ENCODE measurements at places on chromosomes 3 and 15.

DNA sequence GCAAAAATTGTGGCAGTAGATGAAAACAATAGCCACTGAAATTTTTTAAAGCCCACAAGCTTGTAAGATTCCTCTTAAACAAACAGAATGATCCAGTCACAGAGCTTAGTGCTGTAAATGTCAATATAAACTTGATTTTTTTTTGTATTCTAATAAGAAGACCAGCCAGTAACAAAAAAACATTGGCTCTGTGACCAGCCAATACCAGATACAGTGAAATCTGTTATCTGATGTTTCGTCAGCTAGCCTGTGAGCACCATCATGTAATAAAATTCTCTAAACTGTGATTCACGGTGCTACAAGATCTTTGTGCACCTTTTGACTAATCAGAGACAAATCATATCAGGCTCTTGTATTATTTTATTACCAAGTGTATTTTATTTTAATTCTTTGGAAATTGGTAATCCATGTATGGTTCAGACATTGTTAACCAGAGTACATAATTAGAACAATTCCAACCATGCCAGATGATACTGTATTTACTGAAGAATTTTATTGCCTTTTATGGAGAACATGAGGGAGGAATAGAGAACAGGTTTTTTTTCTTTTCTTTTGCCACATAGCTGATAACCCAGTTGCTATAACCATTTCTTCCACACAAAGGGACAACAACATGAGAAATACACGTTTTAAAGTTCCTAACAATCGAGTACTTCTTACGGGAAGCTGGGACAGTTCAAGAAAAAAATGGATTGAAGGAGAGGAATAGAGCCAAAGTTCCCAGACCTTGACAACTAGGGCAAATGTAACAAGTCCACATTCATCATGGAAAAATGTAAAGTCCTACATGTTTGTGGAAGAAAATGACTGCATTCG is 71.9 kb downstream of the FILIP1L start:
- H3K27ac ChIP-seq: peak overlapping the region; percentile 43
- H3K4me1 ChIP-seq: peaks cover 43% of the 10 kb centered on the region
- no peak overlapping the region for H3K4me3 ChIP-seq
- no peaks in the 10 kb centered on the region for H3K36me3 ChIP-seq

DNA sequence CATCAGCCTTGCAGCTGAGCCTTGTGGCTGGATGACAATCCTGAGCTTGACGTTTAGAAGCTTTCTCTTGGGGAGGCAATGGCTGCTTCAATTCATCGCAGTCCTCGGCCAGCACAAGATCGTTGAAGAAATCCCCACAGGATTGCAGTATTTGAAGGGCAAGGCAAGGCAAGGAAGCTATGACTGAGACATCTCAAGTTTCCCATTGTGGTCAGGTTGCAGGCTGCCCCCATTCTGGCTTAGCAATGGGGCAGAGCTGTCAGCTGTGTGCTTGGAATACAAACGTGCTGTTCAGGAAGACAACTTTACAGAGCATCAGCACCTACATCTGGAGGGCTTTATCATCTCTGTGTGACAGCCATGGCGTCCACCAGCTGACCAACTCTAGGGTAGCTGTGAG is 275.9 kb upstream of the TBL1XR1 start:
- H3K4me1 ChIP-seq: peaks cover 6% of the 10 kb centered on the region
- H3K36me3 ChIP-seq: no peaks in the 10 kb centered on the region
- no peak overlapping the region for H3K4me3 ChIP-seq
- H3K27me3 ChIP-seq: no peaks in the 10 kb centered on the region
- DNase-seq: no peak

DNA sequence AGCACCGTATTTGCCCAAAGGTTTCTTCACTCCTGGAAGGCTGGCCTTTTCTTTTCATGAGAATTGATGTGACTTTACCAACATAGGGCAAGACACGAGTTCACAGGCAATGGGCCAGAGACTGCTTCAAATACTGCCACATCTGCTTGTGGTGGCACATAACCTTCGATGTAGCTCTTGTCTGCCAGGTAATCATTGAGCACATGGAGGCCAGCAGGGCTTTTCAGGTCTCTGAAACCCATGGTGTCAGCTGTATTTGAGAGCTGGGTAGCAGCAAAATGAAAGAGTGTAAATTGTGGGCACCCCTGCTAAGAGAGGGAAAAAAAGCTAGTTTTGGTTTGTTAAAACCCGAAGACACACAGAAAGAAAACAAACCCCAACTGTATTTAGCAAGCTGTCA is 200.7 kb downstream of the NAALADL2 start:
- peaks cover 3% of the 10 kb centered on the region for H3K4me1 ChIP-seq
- H3K36me3 ChIP-seq: no peaks in the 10 kb centered on the region
- no peaks in the 10 kb centered on the region for H3K27me3 ChIP-seq
- DNase-seq: no peak
- no peak overlapping the region for H3K27ac ChIP-seq

DNA sequence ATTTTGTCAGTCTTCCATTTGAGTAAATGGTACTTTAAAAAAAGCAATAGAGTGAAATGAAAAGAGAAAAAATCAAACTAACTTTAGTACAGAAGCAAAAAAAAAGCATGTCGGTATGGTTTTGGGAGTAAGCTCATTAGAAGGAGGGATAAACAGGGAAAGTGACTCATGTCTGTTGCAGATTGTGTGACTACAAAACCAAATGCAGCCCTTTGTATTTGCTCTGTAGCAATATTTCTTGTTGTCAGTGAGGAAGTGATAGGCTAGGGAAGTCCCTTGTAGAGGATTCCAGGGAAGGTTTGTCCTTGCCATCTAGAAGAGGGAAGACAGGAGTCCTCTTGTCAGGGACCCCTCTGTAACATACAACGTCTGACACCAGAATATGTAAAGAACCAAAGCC is 150.5 kb upstream of the POU1F1 start:
- H3K27me3 ChIP-seq: no peaks in the 10 kb centered on the region
- no peak overlapping the region for H3K27ac ChIP-seq
- H3K4me1 ChIP-seq: no peaks in the 10 kb centered on the region
- no peaks in the 10 kb centered on the region for H3K36me3 ChIP-seq

GRCh38 chr15:90641581-90642463 is 75.3 kb upstream of the BLM start:
- no peak overlapping the region for H3K27ac ChIP-seq
- no peaks in the 10 kb centered on the region for H3K27me3 ChIP-seq
- DNase-seq: no peak
- H3K4me1 ChIP-seq: no peaks in the 10 kb centered on the region
- peaks cover 24% of the 10 kb centered on the region for H3K36me3 ChIP-seq
- H3K4me3 ChIP-seq: no peak overlapping the region

- no peaks in the 10 kb centered on the region for H3K36me3 ChIP-seq
- H3K27me3 ChIP-seq: peaks cover 4% of the 10 kb centered on the region
- no peak overlapping the region for H3K27ac ChIP-seq
- H3K4me1 ChIP-seq: no peaks in the 10 kb centered on the region
- H3K4me3 ChIP-seq: no peak overlapping the region
Observed at GRCh38 chr3:69690-70089, 126.9 kb upstream of the CHL1 start.

DNA sequence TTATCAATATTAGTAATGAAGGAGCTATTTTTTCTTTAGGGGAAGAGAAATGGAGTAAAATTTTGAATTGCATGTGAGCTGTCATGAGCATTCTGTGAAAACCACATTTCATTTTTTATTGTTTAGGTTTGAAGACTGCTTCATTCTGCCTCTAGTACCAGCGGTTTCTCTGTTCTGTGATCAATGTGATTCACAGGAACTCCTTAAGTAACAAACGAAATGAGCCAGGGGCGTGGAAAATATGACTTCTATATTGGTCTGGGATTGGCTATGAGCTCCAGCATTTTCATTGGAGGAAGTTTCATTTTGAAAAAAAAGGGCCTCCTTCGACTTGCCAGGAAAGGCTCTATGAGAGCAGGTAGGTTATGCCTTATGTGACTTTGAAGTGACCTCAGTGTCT is 13.0 kb downstream of the NIPA2 start:
- H3K36me3 ChIP-seq: peaks cover 5% of the 10 kb centered on the region
- no peak overlapping the region for H3K27ac ChIP-seq
- H3K4me1 ChIP-seq: no peaks in the 10 kb centered on the region
- H3K4me3 ChIP-seq: no peak overlapping the region

- H3K36me3 ChIP-seq: no peaks in the 10 kb centered on the region
- DNase-seq: no peak
- no peak overlapping the region for H3K27ac ChIP-seq
- no peaks in the 10 kb centered on the region for H3K4me1 ChIP-seq
- H3K27me3 ChIP-seq: no peaks in the 10 kb centered on the region
Observed at GRCh38 chr3:73657186-73657585, 32.4 kb upstream of the PDZRN3 start.

DNA sequence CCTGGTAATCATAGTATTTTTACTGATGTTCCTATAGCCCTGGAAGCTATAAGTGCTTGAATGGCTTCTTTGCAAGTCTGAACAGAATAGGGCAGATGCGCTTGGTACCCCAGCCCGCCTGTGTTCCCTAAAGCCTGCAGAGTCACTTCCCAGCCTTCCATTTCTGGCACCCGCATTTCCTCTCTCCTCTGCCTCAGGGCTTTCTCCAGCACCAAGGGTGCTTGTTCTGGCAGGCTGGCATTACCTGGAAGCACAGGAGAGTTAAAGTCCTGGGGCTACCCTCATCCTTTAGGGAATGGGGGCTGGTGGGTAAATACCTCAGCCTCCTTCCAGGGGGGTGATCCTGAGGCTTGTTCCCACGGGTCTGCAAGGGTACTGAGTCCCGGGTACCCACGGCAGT is 7.4 kb upstream of the CHRNA3 start:
- H3K27me3 ChIP-seq: no peaks in the 10 kb centered on the region
- no peak overlapping the region for H3K27ac ChIP-seq
- no peak overlapping the region for H3K4me3 ChIP-seq
- no peak for DNase-seq
- no peaks in the 10 kb centered on the region for H3K4me1 ChIP-seq

DNA sequence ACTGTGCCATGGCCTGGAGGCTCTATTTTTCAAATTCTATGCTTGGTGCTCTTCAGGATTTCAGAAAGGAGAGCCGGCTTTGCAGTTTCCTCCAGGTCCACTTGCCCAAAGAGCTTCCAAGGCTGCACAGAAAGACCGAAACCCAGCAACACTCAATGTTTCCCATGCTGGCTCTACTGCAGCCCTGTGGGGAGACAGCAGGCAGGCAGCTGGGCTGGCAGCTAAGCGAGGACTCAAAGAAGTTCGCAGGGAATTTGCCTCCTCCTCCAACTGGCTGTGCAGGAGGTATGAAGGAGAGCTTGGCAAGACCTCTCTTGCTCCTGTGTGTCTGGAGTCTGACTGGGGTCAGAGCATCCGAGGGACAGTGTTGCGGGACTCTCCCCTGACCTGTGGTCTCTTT is 17.4 kb upstream of the ITGA11 start:
- no peak overlapping the region for H3K27ac ChIP-seq
- H3K36me3 ChIP-seq: no peaks in the 10 kb centered on the region
- no peak overlapping the region for H3K4me3 ChIP-seq
- no peak for DNase-seq
- no peaks in the 10 kb centered on the region for H3K27me3 ChIP-seq

DNA sequence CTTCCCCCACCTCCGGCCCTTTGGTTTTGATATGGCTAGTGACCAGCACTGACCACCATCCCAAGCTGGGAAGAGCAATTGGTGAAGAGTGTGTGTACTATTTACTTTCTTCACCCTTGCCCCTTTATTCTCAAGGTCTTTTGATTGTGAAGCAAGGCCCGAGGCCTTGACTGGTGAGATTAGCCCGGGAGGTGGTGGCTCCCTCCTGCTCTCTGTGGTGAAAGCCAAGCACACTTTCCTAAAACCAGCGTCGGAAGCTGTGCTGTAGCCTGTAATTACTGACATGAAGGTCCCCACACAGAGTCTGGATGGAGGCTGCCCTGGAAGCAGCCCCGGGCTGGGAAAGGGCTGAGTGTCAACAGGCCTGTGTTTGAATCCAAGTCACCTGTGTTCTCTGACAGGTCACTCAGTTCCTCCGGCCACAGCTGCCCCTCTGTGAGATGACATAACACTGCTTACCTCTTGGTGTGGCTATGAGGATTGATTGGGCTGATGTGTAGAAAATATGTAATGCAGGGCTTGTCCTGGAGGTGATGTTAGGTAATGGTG is 60.5 kb upstream of the PRR23C start:
- H3K27ac ChIP-seq: no peak overlapping the region
- peaks cover 15% of the 10 kb centered on the region for H3K4me1 ChIP-seq

DNA sequence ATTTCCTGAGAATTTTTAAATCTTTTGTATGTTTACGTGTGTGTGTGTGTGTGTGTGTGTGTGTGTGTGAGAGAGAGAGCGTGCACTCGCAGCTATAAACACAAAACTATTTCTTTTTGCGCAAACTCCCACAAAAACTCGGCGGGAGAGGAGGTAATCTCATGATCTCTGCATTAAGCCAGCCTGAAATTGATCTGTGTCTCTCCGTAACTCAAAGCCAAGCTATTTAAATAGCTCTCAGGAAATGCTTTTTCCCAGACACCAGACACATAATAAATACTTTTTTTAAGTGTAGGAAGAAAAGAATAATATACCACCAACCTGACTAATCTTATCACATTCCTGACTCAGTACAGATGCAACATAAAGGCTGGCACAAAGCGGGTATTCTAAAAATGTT is 226.8 kb downstream of the MAGI1 start:
- H3K27me3 ChIP-seq: no peaks in the 10 kb centered on the region
- no peak overlapping the region for H3K27ac ChIP-seq
- H3K4me1 ChIP-seq: no peaks in the 10 kb centered on the region
- no peaks in the 10 kb centered on the region for H3K36me3 ChIP-seq
- no peak overlapping the region for H3K4me3 ChIP-seq
- no peak for DNase-seq

DNA sequence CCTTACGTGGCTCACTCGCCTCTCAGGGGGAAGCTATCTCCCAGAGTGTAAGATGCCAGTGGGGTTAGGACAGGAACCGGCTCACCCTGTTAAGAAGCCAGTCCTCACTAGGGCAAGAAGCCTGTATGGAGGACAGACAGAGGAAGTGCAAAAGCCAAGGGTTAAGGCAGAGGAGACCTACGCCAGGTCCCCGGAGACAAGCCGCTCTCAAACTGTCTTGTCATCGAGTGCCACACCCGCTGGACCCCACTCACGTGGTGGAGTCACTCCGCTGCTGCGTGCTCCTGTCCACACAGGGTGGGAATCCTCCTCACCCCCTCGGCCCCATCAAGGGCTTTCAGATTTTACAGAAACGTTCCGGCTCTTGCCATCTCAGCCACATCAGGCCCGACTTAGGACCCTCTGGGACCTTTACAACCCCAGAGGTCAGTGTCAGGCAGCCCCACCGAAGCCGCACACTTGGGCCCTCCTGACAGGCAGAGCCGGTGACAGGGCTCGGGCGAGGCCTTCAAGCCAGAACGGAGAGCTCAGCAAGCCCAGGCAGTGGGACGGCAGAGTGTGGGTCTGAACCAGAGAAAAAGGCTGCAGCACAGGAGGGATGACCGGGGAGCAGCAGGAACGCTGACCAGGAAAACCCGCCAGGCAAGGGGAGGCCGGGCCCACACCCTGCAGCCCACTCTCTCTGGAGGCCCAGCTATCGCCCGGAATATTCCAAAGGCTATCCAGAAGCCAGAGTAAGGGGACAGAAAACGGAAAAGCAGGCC is 61.7 kb downstream of the XXYLT1 start:
- H3K27ac ChIP-seq: peak overlapping the region; percentile 44
- H3K36me3 ChIP-seq: no peaks in the 10 kb centered on the region
- H3K4me1 ChIP-seq: peaks cover 5% of the 10 kb centered on the region
- no peak for DNase-seq

DNA sequence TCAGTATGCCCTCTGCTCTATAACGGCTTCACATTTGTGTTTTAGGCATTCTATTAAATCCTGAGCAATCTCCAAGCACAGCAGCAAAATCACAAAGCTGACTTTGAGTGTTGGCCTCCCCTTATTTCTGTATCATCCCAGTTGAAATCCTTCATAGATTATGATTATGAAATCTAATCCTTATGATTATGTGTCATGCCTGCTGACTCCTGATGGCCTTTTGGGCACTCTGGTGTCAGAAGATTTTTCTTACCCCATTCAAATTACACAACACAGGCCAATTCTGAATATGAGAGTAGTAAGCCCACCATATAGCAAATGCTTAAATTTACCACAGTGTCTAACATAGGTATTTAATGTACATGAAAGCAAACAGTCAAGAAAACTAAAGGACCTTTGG is 34.3 kb downstream of the CDV3 start:
- no peak for DNase-seq
- no peak overlapping the region for H3K27ac ChIP-seq
- H3K36me3 ChIP-seq: no peaks in the 10 kb centered on the region
